Astrocyte (in vitro differentiated cells and primary cell): ENCODE measurements at places on chromosomes 12 and 14. TPM values are rescaled to one million over a fixed set of nuclear protein-coding genes. Genes with fewer than 3 reads are reported as not detected.

- no peak overlapping the region for H3K4me3 ChIP-seq
- H3K27me3 ChIP-seq = no peaks in the 10 kb centered on the region
- H3K4me1 ChIP-seq = peaks cover 18% of the 10 kb centered on the region
- peak; percentile 100 for DNase-seq
These were observed 194.6 kb upstream of the KRR1 start for GRCh38 chr12:75705749-75706711.

The MYO1H gene
- total RNA-seq = not detected in 2 replicates

DNA sequence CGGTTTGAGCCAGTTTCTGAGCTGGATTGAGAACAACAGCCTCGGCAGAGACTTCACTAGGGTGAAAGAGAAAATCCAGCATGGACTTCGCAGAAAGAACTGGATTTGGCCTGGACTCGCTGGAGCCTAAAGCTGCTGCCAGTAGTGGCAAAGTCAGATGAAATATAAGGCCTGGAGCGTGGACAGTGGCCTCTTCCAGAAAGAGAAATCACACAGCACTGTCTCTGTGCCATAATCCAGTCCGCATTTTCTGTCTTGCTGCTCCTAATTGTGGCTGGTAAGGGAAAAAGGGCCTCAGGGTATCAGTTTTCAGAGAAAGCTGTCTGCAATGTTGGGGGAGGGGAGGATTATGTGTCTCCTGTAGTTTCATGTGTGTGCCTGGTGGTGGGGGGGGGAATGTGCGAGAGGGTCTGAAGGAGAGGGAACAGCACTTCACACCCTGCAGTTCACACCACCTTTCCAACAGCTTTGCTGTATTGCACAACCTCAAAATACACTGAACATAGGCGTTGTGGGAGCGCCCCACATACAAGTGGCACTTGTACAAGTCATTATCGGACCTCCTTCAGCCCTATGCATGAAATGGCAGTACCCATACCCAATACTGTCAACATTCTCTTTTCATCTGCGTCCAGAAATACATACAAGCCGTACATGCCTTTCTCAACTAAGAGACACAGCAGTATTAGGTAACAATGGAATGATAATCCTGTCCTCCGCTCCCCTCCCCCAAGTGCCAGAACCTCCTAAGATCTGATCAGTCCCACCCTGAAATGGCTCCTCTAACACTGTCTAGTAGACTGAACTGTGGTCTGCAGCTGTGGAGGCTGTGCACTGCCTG lies 107.5 kb upstream of the ATF7IP start:
- peak overlapping the region; percentile 24 for H3K4me3 ChIP-seq
- peak; percentile 100 for DNase-seq
- H3K4me1 ChIP-seq = peaks cover 32% of the 10 kb centered on the region
- H3K27me3 ChIP-seq = no peaks in the 10 kb centered on the region
- no peaks in the 10 kb centered on the region for H3K36me3 ChIP-seq

The NID2 gene
- total RNA-seq = 11.4 and 22.3 TPM in 2 replicates

GRCh38 chr12:14905269-14906004 lies 19.8 kb upstream of the MGP start:
- H3K4me1 ChIP-seq = peaks cover 6% of the 10 kb centered on the region
- DNase-seq = no peak
- H3K27me3 ChIP-seq = no peaks in the 10 kb centered on the region
- H3K36me3 ChIP-seq = no peaks in the 10 kb centered on the region

- H3K4me3 ChIP-seq = no peak overlapping the region
- peaks cover 48% of the 10 kb centered on the region for H3K36me3 ChIP-seq
- peak; percentile 56 for DNase-seq
- H3K27ac ChIP-seq = no peak overlapping the region
- no peaks in the 10 kb centered on the region for H3K4me1 ChIP-seq
These were observed 22.3 kb downstream of the CKB start for GRCh38 chr14:103500148-103500990.

DNA sequence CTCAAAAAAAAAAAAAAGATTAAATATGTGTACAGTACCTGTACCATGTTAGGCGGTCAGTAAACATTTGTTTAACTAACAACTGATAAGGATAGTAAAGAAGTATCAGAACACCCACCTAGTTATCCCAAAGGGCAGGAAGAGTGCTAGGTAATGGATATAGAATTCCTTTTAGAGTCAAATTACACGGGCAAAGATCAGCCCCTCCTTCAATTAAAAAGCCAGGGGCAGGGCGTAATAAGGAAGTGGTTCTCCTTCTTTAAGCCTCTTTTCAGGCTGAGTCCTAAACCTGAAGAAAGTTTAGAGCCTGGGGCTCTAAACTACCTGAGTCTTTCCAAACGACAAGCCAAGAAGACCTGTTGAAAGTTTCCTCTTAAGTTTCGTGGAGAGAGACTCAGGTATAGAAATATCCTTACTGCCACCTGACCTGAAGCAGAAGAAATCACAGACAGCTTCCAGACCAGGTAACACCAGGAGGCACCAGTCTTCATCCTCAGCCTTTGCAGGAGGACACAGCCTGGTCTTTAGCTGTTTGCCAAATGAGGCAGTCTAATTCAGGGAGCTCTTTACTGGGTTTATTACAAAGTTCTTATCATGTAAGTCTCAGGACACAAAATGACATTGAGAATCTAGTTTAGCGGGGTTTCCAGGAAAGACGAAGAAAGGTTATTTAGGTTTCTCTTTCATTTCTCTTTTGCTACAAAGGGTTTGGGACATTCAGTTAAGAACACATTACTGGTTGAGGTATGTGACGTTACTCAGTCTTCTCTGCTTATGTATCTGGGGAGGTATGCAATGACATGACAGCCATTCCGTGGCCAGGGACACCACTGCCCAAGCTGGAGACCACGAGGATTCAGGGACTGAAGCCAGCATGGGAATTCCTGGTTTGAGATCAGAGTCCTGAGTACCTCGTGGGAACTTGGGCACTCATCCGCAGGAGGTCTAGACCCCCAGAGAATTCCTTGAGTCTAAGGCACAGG lies at the start of gene BCL2L14:
Gene BCL2L14 (plus strand): TSS at position 266 of the 983 bp plus-strand sequence. CDS start 8,367 bp downstream, outside the sequence.
- no peaks in the 10 kb centered on the region for H3K4me1 ChIP-seq
- peak; percentile 12 for DNase-seq
- no peak within 1 kb of the TSS for H3K4me3 ChIP-seq
- H3K27me3 ChIP-seq = peaks cover 10% of the 10 kb centered on the region
- no peak within 1 kb of the TSS for H3K27ac ChIP-seq

GRCh38 chr12:12505544-12506495 lies 56.8 kb downstream of the DUSP16 start:
- DNase-seq = peak; percentile 49
- no peaks in the 10 kb centered on the region for H3K36me3 ChIP-seq
- no peaks in the 10 kb centered on the region for H3K27me3 ChIP-seq
- H3K4me1 ChIP-seq = peaks cover 23% of the 10 kb centered on the region
